Lung (tissue), 17 donors: ENCODE measurements at places on chromosomes 1 and 21.

GRCh38 chr1:57422271-57423134 is 1.4 kb downstream of the DAB1 start:
- peak; percentile 55 for DNase-seq

DNA sequence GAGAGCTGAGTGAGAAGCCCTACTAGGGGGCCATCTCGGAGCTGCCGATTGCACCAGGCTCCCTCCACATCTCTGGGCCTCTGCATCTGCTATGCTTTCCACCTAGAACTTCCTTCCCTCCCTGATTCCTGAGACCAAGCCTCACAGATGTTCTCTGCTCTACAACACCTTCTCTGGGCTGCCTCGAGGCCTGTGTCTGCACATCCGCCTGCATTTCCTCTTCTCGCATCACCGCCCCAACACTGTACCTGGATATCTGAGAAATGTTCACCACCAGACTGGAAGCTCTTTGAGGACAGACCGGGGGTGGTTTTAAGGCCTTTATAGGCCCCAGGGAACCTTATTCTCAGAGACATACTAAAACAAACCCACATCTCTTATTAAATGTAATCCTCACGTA is 20.7 kb downstream of the CTNNBIP1 start:
- no peak for DNase-seq

- DNase-seq = no peak
Measured at GRCh38 chr21:16215663-16216183, 485.9 kb downstream of the USP25 start.

DNA sequence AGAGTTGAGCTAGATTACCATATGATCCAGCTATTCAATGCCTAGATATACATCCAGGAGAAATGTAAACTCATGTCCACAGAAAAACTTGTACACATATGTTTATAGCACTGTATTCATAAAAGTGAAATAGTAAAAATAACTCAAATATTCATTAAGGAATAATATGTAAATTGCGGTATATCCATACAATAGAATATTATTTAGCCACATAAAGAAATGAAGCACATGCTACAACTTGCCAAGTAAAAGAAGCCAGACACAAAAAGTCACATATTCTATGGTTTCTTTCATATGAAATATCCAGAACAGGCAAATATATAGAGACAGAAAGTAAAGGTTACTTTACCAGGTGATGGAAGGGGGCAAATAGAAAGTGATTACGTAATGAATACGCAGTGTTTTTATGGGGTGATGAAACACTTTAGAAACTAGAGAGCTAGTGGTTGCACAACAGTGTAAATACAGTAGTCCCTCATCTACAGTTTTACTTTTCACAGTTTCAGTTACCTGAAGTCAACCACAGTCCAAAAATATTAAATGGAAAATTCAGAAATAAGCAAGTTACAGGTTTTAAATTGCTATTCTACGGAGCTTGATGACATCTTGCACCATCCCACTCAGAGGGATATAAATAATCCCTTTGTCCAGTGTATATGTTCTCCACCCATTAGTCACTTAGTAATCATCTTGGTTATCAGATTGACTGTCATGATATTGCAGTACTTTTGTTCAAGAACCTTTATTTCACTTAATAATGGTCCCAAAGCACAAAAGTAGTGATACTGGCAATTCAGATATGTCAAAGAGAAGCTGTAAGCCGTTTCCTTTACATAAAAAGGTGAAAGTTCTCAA is 62.3 kb downstream of the ZNF644 start:
- DNase-seq = no peak
